ENCODE measurements at places on chromosomes 4 and X. TPM values are rescaled to one million over a fixed set of nuclear protein-coding genes. Genes with fewer than 3 reads are reported as not detected.

- DNase-seq = no peak
These were observed 13.4 kb upstream of the ETDC start for GRCh38 chrX:135295944-135296305.

PAGE5 gene
- polyA plus RNA-seq = not detected

MAGEA8 gene
- 0.24 TPM for polyA plus RNA-seq

ARSJ gene
- polyA plus RNA-seq = 16.6 TPM

DNA sequence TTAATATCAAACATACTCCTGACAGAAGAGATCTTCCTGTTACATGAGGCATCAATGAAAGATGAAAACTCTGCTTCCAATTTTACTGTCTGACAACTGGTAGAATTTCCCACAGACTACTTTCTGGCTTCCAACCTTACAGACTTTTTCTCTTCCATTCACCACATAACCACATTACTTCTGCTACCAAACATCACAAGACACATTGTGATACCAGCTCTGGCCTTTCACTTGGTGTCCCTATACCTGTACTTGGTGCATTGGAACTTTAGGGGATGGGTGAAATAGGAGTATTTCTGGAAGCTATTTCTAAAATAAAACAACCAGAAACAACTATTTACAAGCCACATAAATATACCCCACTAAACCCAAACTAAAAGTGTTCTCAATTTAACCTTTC lies 20.5 kb downstream of the AMTN start:
- no peak for DNase-seq

- no peak for DNase-seq
These were observed 50.7 kb downstream of the THOC2 start for GRCh38 chrX:123682186-123682585.

DNA sequence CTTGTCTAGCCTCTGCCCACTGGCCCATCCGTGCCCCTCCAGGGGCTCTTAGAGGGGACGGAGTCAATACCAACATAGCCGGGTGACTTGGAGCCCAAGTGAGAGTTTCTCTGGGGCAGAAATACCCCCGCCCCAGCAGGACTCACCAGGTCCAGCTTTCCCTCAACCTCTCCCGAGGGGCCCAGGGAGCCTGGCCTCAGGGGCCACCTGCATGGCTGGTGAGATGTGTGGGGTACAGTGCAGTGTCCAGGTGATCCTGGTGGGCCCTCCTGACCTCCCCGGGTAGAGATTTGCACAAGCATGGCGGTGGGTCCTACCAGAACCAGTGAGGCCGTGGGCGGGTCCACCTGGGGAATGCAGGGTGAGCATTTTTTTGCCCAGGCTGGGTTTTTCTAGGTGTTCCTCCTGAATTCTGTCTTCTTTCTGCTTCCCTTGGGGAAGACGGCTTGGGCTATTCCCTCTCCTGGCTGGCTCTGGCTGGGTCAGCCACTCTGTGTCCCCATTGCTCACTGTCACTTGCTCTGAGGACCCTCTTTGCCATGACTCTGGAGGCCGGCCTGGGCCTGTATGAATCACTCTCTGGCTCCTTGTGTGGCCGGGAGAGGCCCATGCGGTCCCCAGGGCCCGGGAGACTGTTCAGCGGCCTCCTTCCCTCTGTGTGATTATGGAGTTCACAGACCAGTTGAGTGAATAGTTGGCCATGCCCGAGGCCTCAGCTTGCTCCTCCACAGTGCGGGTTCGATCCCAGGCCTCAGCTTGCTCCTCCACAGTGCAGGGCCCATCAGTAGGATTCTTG lies 71.0 kb upstream of the NKX1-1 start:
- no peak for DNase-seq

DNA sequence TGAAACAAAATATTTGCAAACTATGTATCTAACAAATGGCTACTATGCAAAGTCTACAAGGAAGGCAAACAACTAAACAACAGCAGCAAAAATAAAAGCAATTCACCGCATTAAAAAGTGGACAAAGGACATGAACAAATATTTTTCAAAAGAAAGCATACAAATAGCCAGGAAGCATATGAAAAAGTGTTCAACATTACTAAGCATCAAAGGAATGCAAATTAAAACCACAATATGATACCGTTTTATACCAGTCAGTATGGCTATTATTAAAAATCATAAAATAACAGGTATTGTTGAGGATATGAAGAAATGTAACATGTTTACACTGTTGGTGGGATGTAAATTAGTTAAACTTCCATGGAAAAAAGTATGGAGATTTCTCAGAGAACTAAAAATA lies 1106.7 kb downstream of the PDHA2 start:
- no peak for DNase-seq

CENPVL2 gene
- polyA plus RNA-seq = not detected

- no peak for DNase-seq
These were observed 63.5 kb upstream of the EMCN start for GRCh38 chr4:100581337-100581736.

- no peak for DNase-seq
These were observed 28.5 kb upstream of the LIMCH1 start for GRCh38 chr4:41509451-41509866.

- DNase-seq = no peak
These were observed 12.9 kb upstream of the MAGEA10 start for GRCh38 chrX:152151256-152151655.

DNA sequence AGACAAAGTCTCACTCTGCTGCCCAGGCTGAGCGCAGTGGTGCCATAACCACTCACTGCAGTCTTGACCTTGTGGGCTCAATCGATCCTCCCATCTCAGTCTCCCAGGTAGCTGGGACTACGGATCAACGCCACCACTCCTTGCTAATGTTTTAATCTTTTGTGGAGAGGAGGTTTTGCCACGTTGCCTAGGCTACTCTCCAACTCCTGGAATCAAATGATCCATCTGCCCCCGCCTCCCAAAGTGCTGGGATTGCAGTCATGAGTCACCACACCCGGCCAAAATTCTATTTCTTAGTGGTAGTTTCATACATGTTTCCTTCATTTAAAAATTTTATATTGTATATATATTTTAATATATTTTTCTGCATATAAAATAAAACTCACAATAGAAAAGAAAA lies 125.8 kb upstream of the CLNK start:
- no peak for DNase-seq

- peak; percentile 11 for DNase-seq
These were observed 3.1 kb downstream of the ZGRF1 start for GRCh38 chr4:112633477-112634235.

GPRIN3 gene
- polyA plus RNA-seq = 3.6 TPM

GRCh38 chr4:169272265-169272886 lies 1.6 kb upstream of the SH3RF1 start:
- DNase-seq = no peak

GRCh38 chr4:21949073-21949457 lies 493 bp upstream of the KCNIP4 start:
- DNase-seq = no peak

GRCh38 chr4:112146502-112146813 lies 1.2 kb downstream of the FAM241A start:
- no peak for DNase-seq

LRRC66 gene
- 0.82 TPM for polyA plus RNA-seq

GRCh38 chr4:185259719-185260118 lies 50.3 kb downstream of the SNX25 start:
- no peak for DNase-seq

GRCh38 chrX:1248331-1249061 lies 20.1 kb upstream of the CSF2RA start:
- DNase-seq = peak; percentile 29

- DNase-seq = no peak
These were observed 189.1 kb downstream of the GPC3 start for GRCh38 chrX:133796282-133796681.

GPC3 gene
- 980 TPM for polyA plus RNA-seq

Measured in left renal pelvis (tissue), 4 donors.